Activated B cell treated with CpG ODN at 0.5 μM for 24 hours (primary cell): ENCODE measurements at places on chromosomes 6 and 20.
A peak's percentile ranks its signal among the peaks of the same experiment; 100 is the strongest.

DNA sequence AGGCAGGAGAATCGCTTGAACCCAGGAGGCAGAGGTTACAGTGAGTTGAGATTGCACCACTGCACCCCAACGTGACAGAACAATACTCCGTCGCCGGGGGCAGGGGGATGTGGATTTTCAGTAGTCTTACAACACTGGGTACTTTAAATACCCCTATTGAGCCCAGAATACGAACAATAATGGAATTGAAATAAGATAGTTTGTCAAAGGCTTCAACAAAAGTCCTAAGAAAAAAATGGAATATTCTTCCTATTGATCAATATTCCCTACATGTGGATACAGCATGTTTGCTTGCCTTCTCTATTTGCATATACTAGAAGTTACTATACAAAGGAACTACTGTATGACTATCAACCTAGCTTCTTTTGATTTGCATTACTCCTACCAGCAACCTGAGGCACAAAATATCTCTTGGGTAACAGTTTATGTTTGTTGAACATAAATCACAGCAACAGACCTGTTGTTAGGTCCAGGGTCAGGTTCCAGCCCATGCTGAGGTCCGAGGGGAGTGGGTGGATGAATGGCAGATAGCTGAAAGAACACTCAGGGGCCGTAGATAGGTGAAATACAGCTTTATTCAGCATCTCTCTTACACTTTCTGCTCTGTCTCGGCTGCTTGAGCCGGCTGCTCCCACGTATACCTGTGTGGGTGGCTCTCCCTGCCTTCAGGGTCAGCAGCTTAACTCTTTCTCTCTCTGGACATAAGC is 23.8 kb downstream of the MAN1A1 start:
- H3K27ac ChIP-seq: no peak overlapping the region
- no peak overlapping the region for H3K4me3 ChIP-seq
- H3K27me3 ChIP-seq: no peaks in the 10 kb centered on the region

GRCh38 chr6:1809291-1809988 is 199.7 kb downstream of the FOXC1 start:
- no peaks in the 10 kb centered on the region for H3K27me3 ChIP-seq
- H3K36me3 ChIP-seq: no peaks in the 10 kb centered on the region
- no peak for DNase-seq
- no peak overlapping the region for H3K27ac ChIP-seq
- H3K4me1 ChIP-seq: no peaks in the 10 kb centered on the region

GRCh38 chr6:136153707-136154375 is 96.3 kb downstream of the MTFR2 start:
- H3K36me3 ChIP-seq: peaks cover 43% of the 10 kb centered on the region
- H3K27ac ChIP-seq: no peak overlapping the region
- H3K27me3 ChIP-seq: no peaks in the 10 kb centered on the region
- no peak overlapping the region for H3K4me3 ChIP-seq
- H3K4me1 ChIP-seq: no peaks in the 10 kb centered on the region
- no peak for DNase-seq

DNA sequence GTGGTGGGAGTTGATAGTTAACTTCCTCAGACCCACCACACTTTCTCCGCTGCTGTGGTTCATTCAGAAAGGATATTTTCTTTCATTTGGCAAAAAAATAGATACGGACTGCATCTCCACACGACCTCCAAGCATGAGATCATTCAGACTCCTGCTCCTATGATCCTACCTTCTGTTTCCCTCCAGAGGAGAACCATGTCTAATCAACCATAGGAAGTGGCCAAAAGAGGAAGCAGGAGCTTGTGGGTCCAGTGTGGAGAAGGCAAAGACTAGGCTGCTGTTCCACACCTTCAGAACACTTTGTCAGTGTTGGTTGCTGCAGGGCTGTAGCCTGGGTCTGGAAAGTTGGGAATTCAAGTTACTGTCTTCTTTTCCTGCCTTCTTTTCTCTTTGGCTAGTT is 10.6 kb upstream of the KIF13A start:
- H3K36me3 ChIP-seq: no peaks in the 10 kb centered on the region
- no peak for DNase-seq
- no peak overlapping the region for H3K27ac ChIP-seq
- H3K4me1 ChIP-seq: peaks cover 7% of the 10 kb centered on the region
- H3K4me3 ChIP-seq: no peak overlapping the region

GRCh38 chr6:76861403-76861802 is 601.9 kb downstream of the HTR1B start:
- H3K27ac ChIP-seq: no peak overlapping the region
- H3K27me3 ChIP-seq: no peaks in the 10 kb centered on the region
- no peak overlapping the region for H3K4me3 ChIP-seq
- DNase-seq: no peak
- H3K36me3 ChIP-seq: no peaks in the 10 kb centered on the region

DNA sequence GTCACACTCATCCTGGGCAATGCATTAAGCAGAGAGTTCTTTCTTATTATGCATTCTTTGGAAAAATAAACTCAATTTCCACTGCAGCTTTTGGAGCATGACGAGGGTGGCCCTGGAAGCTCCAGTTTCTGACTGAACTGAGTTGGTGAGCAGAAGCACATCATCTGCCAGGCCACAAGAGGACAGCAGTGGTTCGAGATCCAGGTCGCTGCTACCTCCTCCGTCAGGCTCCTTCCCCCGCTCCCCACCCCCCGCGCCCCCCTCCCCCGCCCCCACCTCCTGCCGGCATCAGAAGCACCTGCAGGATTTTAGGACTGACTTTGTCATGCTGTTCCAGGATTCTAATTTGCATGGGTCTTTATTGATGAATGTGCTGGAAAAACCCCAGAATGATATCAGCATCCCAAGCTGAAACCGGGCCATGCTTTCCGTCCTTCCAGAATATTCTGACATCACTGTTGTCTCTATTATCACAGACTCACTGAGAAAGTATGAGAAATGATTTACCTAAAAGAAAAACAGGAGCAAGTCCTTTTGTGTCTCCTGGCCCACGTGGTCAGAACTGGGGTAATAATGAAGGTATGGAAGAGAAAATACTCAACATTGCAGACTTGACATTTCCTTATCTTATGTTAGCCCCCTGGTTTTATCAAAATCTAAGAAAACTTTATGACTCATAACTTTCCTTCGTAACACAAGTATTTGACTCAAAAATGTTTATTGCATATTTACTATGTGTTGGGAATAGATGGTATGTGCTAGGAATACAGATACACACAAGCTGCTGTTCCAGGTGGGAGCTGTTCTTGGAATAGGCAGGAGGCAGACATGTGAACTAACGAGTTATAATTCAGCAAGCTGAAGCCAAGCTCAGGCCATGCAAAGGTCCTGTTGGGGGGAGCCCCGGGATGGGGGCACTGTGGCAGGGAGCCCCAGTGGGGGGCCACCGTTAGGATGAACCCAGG is 220.2 kb upstream of the EXOC2 start:
- no peak overlapping the region for H3K27ac ChIP-seq
- no peaks in the 10 kb centered on the region for H3K4me1 ChIP-seq
- peaks cover 22% of the 10 kb centered on the region for H3K27me3 ChIP-seq
- no peak overlapping the region for H3K4me3 ChIP-seq

DNA sequence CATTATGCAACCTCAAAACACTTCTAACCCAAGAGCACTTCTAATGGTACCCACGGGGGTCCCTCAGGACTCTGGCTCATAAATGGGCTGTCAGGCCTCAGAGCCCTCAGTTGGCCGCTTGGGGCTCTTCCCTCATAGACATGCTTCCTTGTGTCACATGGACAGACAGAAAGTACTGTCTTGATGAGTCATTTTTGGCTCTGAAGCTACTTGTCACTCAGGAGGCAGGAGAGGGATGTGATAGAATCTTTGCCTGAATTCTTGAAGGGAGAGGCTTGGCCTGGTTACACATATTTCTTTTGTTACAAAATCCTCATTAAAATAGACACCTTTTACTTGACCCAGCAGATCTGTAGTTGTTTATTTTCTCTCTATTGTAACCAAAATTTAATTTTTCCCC is 15.1 kb upstream of the EDN1 start:
- DNase-seq: no peak
- peaks cover 6% of the 10 kb centered on the region for H3K36me3 ChIP-seq
- peaks cover 7% of the 10 kb centered on the region for H3K4me1 ChIP-seq
- H3K27ac ChIP-seq: no peak overlapping the region

DNA sequence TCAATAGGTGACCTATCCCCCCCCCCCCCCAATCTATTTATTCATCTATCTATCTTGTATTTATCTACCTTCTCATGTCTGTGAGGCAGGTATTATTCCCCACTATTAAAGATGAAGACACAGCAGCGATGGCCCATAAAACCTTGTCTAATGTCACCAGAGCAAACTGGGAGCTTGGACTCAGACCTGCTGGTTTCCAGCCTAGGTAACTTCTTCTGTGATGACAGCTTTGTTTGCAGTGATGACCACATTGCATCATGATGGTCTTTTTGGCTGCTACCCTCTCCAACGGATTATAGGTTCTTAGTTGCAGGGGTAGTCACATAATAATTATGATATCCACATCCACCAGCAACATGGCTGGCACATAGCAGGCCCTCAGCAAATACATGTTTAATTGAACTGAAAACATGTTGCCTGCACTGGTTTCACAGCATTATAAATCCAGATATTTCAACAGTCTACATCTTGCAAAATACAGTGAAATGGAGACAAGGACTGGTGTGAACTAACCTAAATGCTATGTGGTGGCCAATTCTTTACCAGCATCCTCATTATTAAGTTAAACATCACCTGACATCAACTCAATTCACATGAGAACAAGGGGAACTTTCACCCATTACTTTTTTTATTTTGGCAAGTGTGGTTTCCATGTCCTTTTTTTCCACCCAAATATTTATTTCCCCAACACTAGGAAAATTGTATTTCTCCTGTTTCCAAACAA is 712.5 kb upstream of the NRSN1 start:
- no peaks in the 10 kb centered on the region for H3K4me1 ChIP-seq
- no peak for DNase-seq
- no peaks in the 10 kb centered on the region for H3K36me3 ChIP-seq
- no peak overlapping the region for H3K27ac ChIP-seq
- H3K4me3 ChIP-seq: no peak overlapping the region

GRCh38 chr20:14915356-14915755 is 577.9 kb upstream of the FLRT3 start:
- H3K4me1 ChIP-seq: peaks cover 5% of the 10 kb centered on the region
- no peak for DNase-seq
- H3K27ac ChIP-seq: no peak overlapping the region
- no peaks in the 10 kb centered on the region for H3K36me3 ChIP-seq
- H3K27me3 ChIP-seq: peaks cover 16% of the 10 kb centered on the region
- no peak overlapping the region for H3K4me3 ChIP-seq

- no peak overlapping the region for H3K27ac ChIP-seq
- H3K4me3 ChIP-seq: no peak overlapping the region
- no peaks in the 10 kb centered on the region for H3K36me3 ChIP-seq
- DNase-seq: no peak
- H3K4me1 ChIP-seq: peaks cover 7% of the 10 kb centered on the region
- H3K27me3 ChIP-seq: peaks cover 9% of the 10 kb centered on the region
These were observed 3.7 kb upstream of the IP6K3 start for GRCh38 chr6:33750244-33750991.

DNA sequence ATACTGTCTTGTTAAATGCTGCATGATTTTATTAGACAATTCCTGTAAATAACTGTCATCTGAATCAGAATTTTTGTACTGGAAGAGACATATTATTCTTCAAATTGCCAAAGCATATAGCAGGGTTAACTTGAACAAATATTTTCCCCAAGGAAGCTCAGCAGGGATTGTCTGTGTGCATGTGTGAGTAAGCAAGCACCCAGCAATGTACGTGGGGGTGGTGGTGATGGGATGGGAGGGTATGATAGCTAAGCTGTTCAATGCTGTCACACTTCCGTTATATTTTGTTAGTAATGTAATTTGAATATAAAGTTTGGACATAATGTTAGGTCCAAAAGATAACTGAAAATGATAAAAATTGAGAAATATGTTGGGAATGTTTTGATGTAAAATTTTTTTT is 118.1 kb downstream of the MYB start:
- no peak overlapping the region for H3K4me3 ChIP-seq
- no peak for DNase-seq
- no peaks in the 10 kb centered on the region for H3K4me1 ChIP-seq
- no peaks in the 10 kb centered on the region for H3K27me3 ChIP-seq
- H3K27ac ChIP-seq: no peak overlapping the region

GRCh38 chr20:43459022-43459942 is 1.6 kb downstream of the SRSF6 start:
- peak overlapping the region; percentile 95 for H3K4me3 ChIP-seq
- no peak for DNase-seq
- H3K27ac ChIP-seq: peak overlapping the region; percentile 72
- H3K4me1 ChIP-seq: peaks cover 38% of the 10 kb centered on the region
- H3K36me3 ChIP-seq: peaks cover 61% of the 10 kb centered on the region
